Placental epithelial cell (primary cell): ENCODE measurements at places on chromosomes 5 and 9. TPM values are rescaled to one million over a fixed set of nuclear protein-coding genes. Genes with fewer than 3 reads are reported as not detected.

Gene CCNJL
- under 0.01 TPM in 1 of 2 replicates, not detected in the other for total RNA-seq

Gene PCDHB4
- total RNA-seq, result 0.22 and 0.39 TPM in 2 replicates

Gene SLC45A2
- 0.11 and 0.79 TPM in 2 replicates for total RNA-seq

Gene SPATA31C1
- not detected in 2 replicates for total RNA-seq

Gene SPATA31A5
- not detected in 2 replicates for total RNA-seq

Gene ASS1
- total RNA-seq, result 2.4 and 5.5 TPM in 2 replicates

Gene IFNA13
- total RNA-seq, result under 0.01 TPM in 1 of 2 replicates, not detected in the other

Gene CTSL
- total RNA-seq, result 54.3 and 57.3 TPM in 2 replicates

Gene GAS1
- 2.5 and 13.7 TPM in 2 replicates for total RNA-seq

Gene LCP2
- not detected in 2 replicates for total RNA-seq

Gene FABP6
- total RNA-seq, result not detected in 2 replicates

Gene INPP5E
- 8.2 and 10.0 TPM in 2 replicates for total RNA-seq

Gene LCN9
- total RNA-seq, result not detected in 2 replicates

Gene NEURL1B
- total RNA-seq, result 0.79 and 0.98 TPM in 2 replicates

Gene INSL6
- total RNA-seq, result not detected in 2 replicates

Gene TRIM7
- total RNA-seq, result 1.2 and 1.8 TPM in 2 replicates

Gene DDX4
- not detected in 2 replicates for total RNA-seq

Gene SPAG8
- 0.65 and 1.2 TPM in 2 replicates for total RNA-seq

Gene CRHBP
- not detected in 2 replicates for total RNA-seq

Gene VLDLR
- total RNA-seq, result 69.5 and 71.7 TPM in 2 replicates

Gene PRR7
- total RNA-seq, result 0.98 and 1.2 TPM in 2 replicates

Gene OR1Q1
- total RNA-seq, result not detected in 2 replicates

Gene ARAP3
- total RNA-seq, result 6.3 and 9.4 TPM in 2 replicates

Gene WDR36
- total RNA-seq, result 19.6 and 38.2 TPM in 2 replicates
